GM18507 (cell line): ENCODE measurements at places on chromosomes 2 and 18.

GRCh38 chr2:159525012-159525411 lies 91.3 kb downstream of the BAZ2B start:
- DNase-seq = no peak

- no peak for DNase-seq
These were observed 12.6 kb downstream of the ITPRID2 start for GRCh38 chr2:181904022-181904632.

DNA sequence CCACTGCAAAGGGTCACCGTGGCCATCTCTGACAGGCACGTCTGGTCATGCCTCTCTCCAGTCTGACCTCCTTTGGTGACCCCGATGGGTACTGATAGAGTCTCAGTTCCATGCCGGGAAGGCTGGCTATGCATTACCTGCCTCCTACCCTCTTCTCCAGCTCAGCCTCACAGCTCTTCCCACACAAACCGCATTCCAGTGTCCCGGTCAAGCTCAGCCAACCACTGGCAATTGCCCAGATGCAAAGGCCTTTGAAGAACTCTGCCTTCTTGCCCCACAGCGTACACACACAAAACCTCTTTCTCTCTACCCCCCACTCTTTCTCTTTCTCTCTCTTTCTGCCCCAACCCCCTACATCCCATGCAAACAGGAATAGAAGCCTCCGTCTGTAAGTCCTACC lies 37.6 kb downstream of the TMEM163 start:
- no peak for DNase-seq

DNA sequence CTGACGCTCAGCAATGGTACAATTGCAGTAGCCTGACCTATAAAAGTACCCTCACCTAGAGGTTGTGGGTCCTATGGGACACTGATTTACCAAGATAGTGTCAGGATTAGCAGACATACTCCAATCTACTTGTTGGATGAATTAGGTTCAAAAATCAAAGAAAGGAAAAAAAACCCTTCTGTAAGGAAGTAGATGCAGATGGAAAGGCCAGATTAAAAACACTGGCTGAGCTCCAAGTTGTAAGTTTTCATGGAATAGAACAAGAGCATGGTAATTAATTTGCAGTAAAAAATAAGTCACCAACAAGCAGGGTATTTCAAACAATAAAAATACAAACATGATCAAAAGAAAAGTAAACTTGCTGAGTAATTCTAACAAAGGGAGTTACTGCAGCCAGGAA lies 26.4 kb downstream of the IDH1 start:
- DNase-seq = no peak

DNA sequence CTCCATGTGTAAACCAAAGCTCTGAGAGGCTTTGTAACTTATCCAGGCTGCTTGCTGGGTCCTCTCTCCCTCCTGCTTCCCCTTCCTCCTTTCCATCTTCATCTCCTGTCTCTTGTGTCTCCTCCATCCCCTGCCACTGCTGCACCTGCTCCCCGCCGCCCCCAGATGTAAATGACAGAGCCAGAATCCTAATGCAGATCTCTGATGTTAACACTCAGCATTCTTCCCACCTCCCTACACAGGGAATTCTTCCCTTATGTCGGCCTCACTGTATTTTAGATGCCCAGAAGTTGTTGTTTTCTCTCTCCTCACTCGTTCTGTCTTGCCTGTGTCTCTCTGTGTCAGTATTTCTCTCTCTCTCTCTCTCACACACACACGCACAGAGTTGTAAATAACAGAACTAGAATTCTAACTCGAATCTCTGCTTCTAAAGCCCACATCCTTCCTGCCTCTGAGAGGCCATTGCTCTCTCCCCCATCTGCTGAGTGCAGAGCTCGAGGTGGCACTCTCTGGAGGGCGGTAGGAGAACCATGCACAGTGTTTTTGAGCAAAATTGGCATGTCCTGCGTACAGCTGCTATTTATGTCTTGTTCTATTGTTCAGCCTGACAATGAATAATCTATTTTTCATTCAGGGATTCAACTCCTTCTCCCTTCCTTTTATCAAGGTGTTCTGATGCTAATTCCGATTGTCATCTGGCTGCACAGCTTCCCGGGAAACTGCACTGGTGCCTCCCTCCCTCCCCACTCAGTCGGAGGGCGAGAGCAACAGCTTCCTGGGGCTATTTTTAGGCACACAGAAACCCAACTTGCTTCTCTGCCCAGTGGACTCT lies 219.9 kb downstream of the SH3RF3 start:
- DNase-seq = no peak

- DNase-seq = no peak
These were observed 23.9 kb downstream of the CALCRL start for GRCh38 chr2:187424146-187424545.

- no peak for DNase-seq
These were observed 158.2 kb upstream of the CCDC150 start for GRCh38 chr2:196481324-196481697.

- no peak for DNase-seq
These were observed 18.1 kb downstream of the VIL1 start for GRCh38 chr2:218436992-218437391.

- no peak for DNase-seq
These were observed 132.4 kb downstream of the MREG start for GRCh38 chr2:215880970-215881369.

GRCh38 chr18:8262221-8262620 lies 347.0 kb upstream of the RAB12 start:
- no peak for DNase-seq

GRCh38 chr18:79610461-79611039 lies 69.1 kb upstream of the CTDP1 start:
- no peak for DNase-seq

DNA sequence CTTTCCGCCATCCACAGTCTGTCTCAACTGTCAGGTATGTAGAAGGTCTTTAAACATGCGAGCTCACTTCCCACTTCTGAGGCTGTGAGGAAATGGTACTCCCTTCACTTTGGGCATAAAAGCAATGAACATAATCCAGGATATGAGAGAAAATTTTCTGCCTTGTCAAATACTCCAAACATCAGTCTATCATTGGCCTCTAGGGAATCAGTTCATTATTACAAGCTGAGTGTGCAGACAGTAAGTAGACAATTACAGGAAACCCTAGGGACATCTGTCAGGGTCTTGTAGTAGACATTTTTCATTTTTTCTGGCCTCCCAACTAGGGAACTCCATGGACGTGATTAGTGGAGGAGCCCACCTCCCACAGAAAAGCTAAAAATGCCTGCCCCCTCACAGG lies 13.6 kb upstream of the APCDD1 start:
- no peak for DNase-seq

DNA sequence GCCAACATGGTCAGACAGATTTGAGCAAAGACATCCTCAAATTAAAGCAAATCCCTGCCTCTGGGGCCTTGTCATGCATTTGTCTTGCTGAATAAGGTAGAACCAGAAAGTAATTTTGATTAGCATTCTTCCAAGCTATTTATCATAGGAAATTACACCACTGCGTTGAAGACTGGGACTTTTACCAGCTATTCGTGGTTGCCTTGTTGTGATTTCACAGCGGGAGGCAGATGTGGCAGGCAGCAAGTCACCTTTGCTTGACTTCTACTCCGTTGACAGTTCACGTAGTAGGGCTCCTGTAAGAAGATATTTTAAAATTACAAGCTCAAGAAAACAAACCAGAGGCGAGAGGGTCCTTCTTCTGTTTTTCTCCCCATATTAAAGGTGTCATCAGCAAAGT lies 80.6 kb downstream of the EN1 start:
- DNase-seq = no peak

- DNase-seq = no peak
These were observed 333.7 kb upstream of the FIGN start for GRCh38 chr2:164069540-164069939.
